ENCODE measurements at places on chromosomes 5 and 9.

DNA sequence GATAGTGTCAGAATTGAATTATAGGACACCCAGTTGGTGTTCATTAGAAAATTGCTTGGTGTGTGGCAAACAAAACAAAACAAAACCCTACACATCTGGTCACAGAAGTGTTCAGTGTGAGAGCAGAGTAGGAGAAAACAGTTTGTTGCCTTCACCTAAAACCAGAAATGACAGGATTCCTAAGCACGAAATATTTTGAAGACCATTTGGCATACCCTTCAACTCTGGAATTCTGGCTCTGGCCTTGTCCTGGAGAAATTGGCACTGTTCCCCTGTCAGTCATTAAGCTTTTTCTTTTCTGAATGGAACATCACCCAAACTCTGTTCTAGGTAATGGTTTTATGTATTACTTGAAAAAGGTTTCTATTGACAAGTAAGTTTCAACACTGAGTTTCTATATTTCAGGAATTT is 110.2 kb upstream of the PCA3 start:
- DNase-seq = no peak

GRCh38 chr5:32710550-32711361 is at the start of gene NPR3:
Gene NPR3 (plus strand): TSS chr5:32711321. CDS start chr5:32711777, 456 bp downstream.
- DNase-seq = no peak

DNA sequence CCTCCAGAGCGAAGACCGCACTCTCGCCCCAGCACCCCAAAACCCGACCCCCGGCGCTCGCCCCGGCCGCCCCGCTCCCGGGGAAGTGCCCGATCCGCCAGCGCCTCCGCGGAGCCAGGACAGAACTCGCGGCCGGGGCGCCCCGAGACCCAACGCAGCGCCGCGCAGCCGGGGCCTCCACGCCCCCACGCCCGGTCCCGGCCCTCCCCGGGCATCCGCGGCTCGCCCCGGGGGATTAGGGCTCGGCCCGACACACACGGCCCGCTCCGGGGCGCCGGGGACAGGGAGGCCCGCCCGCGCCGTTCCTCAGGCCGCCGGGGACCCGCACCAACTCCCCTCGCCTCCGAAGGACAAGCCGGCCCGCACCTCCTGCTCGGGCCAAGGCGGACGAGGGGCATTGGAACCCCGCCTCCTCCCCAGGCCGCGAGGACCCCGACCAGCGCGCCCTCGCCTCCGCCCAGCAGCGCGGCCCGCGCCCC is 544 bp downstream of the FNBP1 start:
- no peak for DNase-seq

DNA sequence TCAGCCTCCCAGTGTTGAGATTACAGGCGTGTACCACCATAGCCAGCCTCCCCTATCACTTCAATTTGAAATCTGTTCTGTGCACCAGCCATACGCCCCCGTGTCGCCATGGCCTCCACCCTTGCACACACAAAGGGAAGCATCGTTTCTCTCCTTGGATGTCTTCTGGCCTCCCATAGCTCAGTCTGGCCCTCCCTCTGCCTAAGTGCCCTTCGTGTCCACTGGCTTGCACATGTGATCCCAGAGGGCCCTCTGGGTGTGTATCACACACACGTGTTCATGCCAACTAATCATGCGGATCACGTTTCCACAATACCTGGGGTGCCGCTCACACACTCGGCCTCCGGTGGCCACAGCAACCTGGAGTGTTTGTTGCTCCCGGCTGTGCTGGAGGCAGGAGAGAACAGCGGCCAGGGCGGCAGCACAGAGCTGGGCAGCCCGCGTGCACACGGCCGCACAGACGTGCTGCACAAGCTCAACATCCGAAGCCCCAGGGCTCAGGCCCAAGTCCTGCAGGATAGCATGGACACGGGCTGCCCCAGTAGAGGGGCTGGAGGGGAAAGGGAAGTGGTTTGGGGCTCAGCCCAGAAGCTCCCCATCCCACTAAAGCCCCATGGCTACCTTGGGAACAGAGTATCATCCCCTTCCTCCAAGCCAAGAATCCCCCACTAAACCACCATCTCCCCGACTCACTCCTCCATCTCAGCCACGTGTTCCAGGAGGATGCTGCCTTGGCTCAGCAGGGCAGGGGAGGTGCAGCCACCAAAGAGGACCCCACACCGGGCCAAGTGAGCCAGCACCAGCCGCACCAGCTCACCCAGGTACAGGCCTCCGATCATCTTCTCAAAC is 10.9 kb downstream of the HK3 start:
- no peak for DNase-seq

DNA sequence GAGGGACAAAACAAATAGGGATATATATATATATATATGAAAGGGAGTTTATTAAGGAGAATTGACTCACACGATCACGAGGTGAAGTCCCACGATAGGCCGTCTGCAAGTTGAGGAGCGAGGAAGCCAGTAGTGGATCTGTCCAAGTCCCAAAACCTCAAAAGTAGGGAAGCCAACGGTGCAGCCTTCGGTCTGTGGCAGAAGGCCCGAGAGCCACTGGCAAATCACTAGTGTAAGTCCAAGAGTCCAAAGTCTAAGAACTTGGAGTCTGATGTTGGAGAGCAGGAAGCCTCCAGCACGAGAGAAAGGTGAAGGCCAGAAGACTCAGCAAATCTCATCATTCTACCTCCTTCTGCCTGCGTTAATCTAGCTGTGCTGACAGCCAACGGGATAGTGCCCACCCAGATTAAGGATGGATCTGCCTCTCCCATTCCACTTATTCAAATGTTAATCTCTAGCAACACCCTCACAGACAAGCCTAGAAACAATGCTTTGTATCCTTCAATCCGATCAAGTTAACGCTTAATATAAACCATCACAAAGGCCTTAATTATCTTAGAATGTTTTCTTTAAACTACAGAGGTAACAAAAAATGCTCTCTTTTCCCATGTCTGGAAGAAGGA is 23.8 kb upstream of the DAB2 start:
- no peak for DNase-seq

- no peak for DNase-seq
Measured at GRCh38 chr5:110549301-110549700, 177.2 kb downstream of the TMEM232 start.

GRCh38 chr5:9543311-9543920 is 2.5 kb downstream of the SEMA5A start:
- DNase-seq = no peak

DNA sequence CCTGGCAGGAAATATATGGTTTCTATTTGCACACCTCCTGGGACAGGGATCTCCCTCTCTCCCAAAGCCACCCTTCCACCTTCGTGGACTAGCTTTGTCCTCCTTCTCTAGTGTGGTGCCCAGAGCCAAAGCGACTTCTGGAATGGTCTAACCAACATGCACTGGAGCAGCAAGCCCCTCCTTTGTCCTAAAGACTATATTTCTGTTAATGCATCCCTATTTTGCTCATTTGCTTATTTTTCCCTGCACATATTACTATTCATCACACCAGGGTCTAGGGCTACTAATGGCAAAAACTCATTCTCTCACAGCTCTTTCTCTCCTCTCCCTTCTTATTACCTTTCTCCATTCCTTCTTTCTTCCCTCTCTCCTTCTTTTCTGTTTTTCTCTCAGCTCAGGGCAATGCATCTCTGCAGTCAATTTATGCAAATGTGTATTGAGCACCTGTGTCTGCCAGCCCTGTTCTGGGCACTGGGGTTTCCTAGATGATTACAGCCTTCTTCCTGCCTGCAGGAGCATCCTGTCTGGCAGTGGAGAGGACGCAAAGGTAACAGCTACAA is 2.8 kb upstream of the NEURL1B start:
- no peak for DNase-seq

- DNase-seq = no peak
Measured at GRCh38 chr5:37889612-37890317, 49.9 kb upstream of the GDNF start.

GRCh38 chr9:71897577-71897976 is 13.4 kb downstream of the ABHD17B start:
- no peak for DNase-seq

DNA sequence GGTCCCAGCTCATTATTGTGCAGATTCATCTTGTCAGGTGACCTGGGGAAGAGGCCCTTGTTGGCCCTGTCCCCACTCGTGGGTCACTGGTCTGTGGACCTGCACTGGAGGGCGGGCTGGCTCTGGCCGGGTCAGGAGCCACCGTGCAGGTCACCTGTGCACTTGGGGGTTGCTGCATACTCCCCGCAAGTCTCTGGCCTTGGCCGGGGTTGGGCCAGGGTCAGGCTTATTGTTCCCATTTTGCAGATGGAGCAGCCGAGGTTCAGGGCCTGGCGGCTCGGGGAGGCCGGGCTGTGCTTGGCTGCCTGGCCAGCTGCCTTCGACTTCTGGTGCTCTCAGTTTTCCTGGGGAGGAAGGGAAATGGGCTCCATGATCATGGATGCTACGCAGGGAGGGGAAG is 108.3 kb upstream of the FCN2 start:
- DNase-seq = no peak

DNA sequence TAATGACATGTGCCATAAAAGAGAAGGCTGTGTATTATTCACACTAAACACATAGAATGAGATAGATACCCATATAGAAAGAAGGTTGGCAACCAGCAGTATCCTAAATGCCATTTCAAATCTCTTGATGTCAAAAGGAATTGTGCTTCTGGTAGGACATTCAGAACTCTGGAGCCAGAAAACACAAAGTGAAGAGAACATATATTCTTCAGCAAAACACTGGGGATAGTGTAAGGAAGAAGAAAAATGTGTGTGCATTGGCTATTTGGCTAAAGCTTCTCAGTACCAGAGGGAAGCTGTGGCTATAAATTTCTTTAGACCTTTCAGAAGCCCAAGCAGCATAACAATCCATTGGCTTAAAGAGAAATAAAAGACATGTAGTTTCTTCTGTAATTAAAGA is 551.6 kb upstream of the C9orf72 start:
- no peak for DNase-seq

DNA sequence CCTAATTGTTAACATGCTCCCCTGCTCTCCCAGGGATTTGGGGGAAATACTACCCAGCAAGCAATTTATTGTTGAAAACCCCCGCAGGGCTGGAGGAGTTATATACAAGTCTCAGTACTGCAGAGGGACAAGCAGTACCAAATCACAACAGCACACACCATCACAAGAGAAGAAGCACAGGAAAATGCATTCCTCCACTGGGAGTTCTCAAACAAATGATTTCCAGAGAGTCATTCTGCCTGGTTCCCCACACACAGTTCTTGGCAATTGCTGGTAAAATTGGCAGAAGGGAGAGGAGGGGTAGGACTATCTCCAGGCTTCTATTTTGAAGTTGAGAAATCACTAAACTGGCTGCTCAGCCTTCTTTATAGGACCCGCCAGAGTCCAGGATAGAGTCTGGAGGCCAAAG is 16.8 kb downstream of the SIL1 start:
- DNase-seq = no peak

DNA sequence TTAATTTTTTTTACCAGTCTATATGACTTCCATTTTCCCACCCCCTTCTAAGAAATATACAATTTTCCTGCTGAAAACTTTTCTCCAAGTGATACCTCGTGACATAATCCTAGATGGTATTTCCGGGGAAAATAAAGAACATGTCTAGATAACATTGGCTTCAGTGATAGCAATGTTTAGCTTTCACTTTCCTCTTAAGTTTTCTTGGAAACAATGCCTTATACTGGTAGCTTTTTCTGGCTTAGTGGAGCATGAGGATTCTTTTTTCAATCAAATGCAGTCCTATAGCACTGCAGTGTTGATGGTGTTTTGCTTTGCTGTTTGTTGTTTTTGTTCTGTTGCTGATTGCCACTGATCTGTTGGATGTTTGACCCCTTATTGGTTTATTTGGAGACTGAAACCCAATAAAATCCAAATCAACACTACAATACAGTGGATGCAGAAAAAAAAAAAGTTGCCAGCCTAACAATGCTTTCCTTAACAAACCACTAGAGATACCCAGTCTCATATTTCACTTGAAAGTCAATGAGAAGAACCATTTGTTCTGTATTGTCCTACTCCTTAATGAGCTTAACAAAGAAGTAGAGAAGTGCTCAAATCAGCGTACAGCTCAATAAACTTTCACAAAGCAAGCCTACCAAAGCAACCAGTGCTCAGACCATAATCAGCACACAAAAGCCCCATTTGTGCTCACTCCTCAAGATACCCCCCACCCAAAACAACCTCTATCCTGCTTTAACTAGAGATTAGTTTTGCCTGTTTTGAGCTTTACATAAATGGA is 74.2 kb upstream of the GRAMD2B start:
- no peak for DNase-seq

DNA sequence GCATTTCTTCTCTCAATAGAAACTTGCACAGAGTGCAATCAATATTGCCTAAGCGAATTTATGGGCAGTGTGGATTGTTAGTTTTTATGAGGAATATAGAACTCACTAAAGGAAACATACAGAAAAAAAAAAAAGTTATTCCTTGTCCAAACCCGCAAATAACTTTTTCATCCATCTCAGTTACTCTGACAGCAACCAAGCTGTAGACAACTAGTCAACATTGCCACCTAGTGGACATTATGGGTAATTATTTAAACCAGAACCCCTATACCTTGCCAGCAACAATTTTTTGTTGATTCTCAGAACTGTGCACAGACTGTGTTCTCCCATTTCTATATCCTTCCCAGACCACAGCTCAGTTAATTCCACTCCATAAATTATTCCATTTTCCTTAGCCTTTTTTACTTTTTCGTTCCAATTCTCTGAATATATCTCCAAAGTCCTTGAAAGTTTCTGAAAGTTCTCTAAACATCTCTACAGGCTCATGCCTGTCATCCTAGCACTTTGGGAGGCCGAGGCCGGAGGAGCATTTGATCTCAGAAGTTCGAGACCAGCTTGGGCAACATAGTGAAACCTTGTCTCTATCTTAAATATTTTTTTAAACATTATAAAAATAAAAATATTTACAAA is 2.6 kb upstream of the AFAP1L1 start:
- no peak for DNase-seq

DNA sequence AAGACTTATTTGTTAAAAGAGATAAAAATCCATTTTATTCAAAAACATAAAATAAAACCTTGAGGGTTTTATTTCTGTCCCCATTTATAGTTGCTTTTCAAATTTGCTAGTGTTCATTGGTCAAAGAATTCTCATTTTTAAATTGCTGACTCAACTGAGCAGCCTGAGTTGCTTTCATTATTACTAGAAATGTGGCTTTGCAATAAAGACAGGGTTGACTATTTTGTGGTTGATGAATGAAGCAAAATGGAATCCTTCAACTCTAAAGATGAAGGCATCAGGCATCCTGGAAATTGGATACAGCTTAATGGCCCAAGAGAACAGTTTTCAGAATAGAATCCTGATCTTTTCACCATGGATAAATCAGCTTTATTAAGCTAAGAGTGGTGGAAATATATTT is 23.9 kb upstream of the PPP3R2 start:
- DNase-seq = no peak

DNA sequence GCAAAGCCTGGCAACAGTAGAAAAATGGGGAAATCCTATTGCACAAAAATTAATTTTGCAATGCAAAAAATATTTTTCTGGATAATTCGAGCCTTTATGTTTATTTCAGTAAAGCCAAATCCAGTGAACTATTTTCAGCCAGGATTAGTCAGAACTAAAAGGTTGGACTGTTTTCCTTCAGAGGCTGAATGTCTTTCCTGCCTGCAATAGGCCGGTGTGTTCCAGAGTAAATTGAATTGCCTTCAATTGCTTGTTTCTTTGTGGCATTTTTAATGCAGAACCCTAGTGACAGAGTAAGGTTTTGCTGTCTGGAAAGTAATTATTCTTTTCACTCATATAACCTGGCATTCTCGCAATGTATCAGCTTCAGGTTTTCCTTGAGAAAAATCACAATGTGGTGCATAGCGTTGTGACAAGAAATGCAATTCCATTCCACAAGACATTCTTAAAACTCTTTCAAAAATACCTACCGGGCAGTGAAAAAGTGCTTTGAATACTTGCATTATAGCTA is 183.7 kb downstream of the GLIS3 start:
- no peak for DNase-seq

- DNase-seq = peak; percentile 50
Measured at GRCh38 chr9:131762356-131762932, 22.6 kb upstream of the RAPGEF1 start.

GRCh38 chr9:27094640-27095298 is 14.3 kb upstream of the TEK start:
- DNase-seq = no peak

All from stimulated activated CD8-positive, alpha-beta memory T cell treated with anti-CD3 and anti-CD28 coated beads, Interleukin-7, amount 100 ng/mL, for 24 hours (primary cell).